ENCODE measurements at places on chromosomes 4 and X. TPM values are rescaled to one million over a fixed set of nuclear protein-coding genes. Genes with fewer than 3 reads are reported as not detected.

GRCh38 chr4:73525611-73526010 is 44.1 kb downstream of the AFM start:
- no peak for DNase-seq

Gene KIAA1210
- total RNA-seq, result not detected

DNA sequence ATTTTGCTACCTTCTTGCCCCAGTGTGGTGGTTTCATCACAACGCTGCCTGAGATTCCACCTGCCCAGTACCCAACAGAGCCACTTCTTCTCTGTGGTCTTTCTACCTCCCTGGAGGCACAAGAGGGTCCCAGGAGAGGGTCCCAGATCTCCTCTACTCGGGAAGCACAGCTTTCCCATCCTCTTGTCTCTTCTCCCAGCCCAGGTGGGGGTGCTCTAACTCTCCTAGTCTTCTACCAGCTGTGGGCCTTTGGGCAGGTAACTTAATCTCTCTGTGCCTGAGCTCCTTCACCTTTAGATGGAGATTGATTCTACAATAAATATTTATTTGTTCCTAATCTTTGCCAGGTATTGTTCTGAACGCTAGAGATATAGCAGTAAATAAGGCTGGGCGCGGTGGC is 1.8 kb upstream of the HPGDS start:
- no peak for DNase-seq

Gene CDKL5
- total RNA-seq, result 11.5 TPM

GRCh38 chr4:185265942-185266341 is 56.5 kb downstream of the SNX25 start:
- no peak for DNase-seq

- peak; percentile 75 for DNase-seq
Measured at GRCh38 chrX:106726485-106727437, at the start of gene RNF128. TSS of gene RNF128 (plus strand) at chrX:106726701. CDS start at chrX:106726914, 213 bp downstream.

GRCh38 chr4:150037251-150037856 is 40.9 kb upstream of the DCLK2 start:
- DNase-seq, result no peak

Gene F11
- 26.3 TPM for total RNA-seq

- no peak for DNase-seq
Measured at GRCh38 chr4:113880240-113881028, 99.0 kb downstream of the ARSJ start.

DNA sequence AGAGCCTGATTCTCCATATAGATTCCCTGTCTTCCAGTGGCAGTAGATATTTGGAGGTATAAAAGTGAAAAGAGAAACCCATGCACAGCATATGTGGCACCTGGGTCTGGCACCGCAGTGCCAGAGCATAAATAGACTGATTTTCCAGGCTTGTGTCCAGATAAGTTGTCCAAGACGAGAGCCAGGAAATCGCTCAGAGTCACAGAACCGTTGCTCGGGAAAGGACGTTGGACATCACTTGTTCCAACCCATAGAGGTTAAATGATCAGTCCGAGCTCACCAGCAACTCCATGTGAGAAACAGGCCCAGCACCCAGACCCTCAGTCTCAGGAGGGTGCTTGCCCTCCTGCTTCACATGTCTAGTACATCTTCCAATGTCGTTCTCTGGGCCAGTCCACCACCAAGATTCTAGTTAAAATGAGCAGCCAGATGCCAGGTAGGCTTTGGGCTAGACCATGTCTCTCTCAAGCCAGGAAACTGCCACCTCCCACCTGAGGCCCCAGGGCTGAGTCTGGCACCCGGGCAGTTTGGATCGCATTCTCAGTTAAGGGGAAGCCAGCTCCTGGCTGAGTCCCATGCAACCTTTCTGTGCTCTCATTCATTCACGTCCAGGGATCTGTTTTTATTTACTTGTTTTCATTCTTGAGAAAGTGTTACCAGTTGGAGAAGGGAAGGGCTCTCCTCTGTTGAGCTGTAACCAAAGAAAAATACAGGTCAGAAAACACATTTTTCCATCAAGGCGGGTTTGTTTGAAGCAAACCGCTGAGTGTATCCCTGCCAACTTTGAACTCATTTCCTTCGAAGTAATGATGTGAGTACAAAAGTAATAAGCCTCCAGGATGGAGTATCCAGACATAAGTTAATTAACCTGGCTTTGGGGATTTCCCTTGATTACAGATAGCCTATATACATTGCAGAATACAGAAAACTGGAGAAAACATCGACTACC is 91.7 kb downstream of the PHOX2B start:
- DNase-seq, result no peak

Gene TBX22
- not detected for total RNA-seq

DNA sequence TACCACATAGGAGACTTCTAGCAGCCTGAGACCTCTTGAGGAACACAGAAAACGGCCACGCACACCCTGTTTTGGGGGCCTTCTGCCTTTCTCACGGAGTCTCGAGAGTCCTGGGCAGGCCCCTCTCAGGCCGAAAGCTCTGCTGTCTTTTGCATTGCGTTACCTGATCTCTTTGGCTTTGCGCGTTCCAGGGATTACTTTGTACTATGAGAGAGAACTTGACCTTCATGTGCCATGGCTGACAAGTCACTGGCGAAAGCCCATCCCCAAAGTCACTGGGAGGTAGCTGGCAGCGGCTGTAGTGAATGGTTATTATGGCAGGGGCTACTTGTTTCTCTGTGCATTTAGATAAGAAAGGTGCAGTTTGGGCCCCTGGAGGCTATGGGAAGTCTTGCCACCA is 8.0 kb upstream of the NAT8L start:
- no peak for DNase-seq
